ENCODE measurements at places on chromosomes 1 and 21.

DNA sequence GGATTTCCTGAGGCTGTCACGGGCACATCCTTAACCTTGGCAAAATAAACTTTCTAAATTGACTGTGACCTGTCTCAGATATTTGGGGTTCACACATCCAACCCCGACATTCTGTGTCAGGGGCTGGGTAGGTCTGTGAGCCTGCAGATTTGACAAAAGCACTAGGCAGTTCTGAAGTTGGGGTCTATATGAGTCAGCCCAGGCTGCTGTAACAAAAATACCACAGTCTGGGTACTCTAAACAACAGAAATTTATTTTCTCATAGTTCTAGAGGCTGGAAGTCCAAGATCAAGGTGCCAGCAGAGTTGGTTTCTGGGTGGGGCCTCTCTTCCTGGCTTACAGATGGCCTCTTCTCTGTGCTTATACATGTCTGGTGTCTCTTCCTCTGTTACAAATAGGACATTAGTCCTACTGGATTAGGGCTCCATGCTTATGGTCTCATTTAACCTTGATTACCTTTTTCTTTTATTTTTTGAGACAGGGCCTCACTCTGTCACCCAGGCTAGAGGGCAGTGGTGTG, 3.0 kb upstream of the CPLANE2 start:
- DNase-seq, result no peak

- DNase-seq, result peak; percentile 43
Measured at GRCh38 chr1:231949277-231950091, 322.9 kb downstream of the DISC1 start.

DNA sequence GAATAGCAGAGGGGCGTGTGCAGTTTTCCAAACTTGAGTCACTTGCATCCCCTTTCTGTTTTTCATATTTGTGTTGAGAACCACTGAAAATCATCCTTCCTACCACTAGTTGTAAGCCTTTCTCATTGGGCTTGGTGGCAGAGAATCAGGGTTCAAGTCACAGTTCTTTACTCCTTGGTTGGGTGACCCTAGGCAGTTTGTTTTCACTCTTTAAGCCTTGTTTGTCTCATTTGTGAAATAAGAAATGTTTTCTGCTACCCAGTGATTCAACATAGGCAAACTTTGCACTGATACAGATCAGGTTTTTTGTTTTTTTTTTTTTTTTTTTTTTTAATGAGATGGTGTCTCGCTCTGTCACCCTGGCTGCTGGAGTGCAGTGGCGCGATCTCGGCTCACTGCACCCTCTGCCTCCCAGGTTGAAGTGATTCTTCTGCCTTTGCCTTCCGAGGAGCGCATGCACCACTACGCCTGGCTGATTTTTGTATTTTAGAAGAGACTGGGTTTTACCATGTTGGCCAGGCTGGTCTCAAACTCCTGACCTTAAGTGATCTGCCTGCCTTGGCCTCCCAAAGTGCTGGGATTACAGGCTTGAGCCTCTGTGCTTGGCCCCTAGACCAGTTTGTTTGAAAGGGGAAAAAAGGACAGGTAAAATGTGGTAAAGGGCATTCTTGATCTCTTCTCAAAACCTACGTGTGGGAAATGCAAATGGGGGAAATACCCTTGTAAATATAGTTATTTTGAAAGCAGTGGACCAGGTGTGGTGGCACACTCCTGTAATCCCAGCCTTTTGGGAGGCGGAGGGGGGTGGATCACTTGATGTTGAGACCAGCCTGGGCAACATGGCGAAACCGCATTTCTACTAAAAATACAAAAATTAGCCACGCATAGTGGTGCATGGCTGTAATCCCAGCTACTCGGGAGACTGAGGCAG, 3.2 kb downstream of the CLIC4 start:
- no peak for DNase-seq

- DNase-seq, result no peak
Measured at GRCh38 chr1:232995189-232995588, 44.8 kb downstream of the NTPCR start.

- DNase-seq, result no peak
Measured at GRCh38 chr1:145994391-145995120, 1.8 kb downstream of the TXNIP start.

GRCh38 chr1:244603498-244603897, 49.4 kb upstream of the DESI2 start:
- DNase-seq, result no peak

GRCh38 chr1:4380564-4381168, 273.7 kb upstream of the AJAP1 start:
- no peak for DNase-seq

GRCh38 chr1:150429805-150430204, 57.4 kb upstream of the TARS2 start:
- DNase-seq, result no peak

- DNase-seq, result no peak
Measured at GRCh38 chr1:118395430-118395991, 210.5 kb upstream of the SPAG17 start.

GRCh38 chr1:211715971-211716370, 40.5 kb upstream of the NEK2 start:
- DNase-seq, result no peak

GRCh38 chr1:192284927-192285326, 31.9 kb upstream of the RGS21 start:
- DNase-seq, result no peak

- no peak for DNase-seq
Measured at GRCh38 chr1:42552636-42553035, 89.5 kb downstream of the CCDC30 start.

- no peak for DNase-seq
Measured at GRCh38 chr1:154663471-154664060, 55.6 kb upstream of the ADAR start.

GRCh38 chr1:170567214-170567613, 35.2 kb downstream of the GORAB start:
- no peak for DNase-seq

DNA sequence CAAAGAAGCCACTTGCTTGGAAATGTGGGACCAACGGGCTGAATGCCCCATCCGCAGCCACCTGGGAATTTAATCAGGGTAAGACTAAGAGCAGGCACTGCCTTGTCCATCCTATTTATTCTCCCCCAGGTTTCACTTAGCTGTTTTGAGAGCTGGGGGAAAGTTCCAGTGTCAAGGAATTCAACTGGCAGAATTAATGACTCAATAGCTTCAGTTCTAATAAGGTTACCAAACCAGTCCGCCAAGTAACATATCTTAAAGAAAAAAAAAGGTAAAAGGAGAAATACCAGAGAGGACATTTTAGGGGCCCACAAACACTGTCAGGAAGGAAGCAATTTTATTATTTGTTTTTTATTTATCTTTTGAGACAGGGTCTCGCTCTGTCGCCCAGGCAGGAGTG, 157.6 kb upstream of the SOD1 start:
- no peak for DNase-seq

DNA sequence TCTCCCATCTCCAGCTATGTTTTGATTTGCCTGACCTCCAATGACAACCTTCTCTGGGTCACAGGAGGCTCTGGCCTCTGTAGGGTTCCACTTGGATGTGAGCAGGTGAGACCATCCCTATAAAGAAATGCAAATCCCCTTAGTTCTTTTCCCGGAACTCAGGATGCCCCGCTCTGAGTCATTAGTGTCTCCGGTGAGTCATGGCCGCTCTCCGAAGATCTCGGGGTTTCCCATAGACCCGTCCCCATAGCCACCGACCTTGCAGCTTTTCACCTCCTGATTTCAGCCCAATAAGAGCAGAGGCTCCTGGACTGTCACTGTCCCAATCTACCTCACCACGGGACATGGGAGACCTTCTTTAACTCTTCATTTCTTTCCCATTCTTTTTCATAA, 98.2 kb downstream of the PGBD5 start:
- no peak for DNase-seq

- peak; percentile 29 for DNase-seq
Measured at GRCh38 chr1:13584876-13585611, 1.4 kb downstream of the PDPN start.

- no peak for DNase-seq
Measured at GRCh38 chr1:157043685-157044084, 1.9 kb downstream of the ARHGEF11 start.

- DNase-seq, result no peak
Measured at GRCh38 chr21:35857095-35857494, 203.2 kb downstream of the SETD4 start.

GRCh38 chr1:12100071-12100470, 37.0 kb downstream of the TNFRSF8 start:
- DNase-seq, result no peak

GRCh38 chr1:30868833-30869435, 39.6 kb downstream of the SDC3 start:
- DNase-seq, result no peak

DNA sequence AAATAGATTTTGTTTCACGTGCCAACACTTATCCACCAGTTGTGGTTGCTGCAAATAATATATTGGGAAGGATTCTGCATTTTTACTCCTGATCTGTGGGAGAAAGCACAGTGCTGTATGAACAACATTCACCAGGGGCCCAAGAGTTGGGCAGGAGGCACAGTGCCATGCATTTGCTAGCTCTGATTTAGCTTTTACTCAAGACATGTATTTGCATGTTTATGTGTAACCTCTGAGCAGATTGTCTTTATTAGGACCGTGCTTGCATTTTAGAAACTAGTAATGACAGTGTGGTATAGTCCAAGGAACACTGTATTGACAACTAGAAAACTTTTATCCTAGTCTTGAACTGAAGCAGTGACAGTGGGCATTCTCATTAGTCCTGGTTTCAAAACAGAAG, 133.9 kb upstream of the B3GALT2 start:
- no peak for DNase-seq

- DNase-seq, result peak; percentile 6
Measured at GRCh38 chr1:58780836-58781452, 2.9 kb downstream of the JUN start.

DNA sequence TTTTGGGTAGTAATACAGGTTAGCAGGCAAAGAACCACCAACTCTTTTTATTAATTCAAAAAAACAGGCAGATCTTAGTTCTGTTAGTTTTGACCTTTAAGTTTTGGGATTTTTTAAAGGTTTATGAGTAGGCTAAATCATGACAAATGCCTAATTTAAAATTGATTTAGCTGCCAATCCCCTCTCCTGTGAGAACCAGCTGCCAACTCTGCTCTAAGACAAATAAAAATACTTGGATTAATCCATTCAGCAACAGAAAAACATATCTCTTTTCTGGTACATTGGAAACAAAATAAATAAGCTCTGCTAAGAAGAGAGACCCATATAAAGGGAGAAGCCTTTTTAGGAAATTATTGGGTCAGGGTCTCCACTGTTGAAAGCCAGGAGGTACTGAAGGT, 160.8 kb downstream of the NTMT2 start:
- no peak for DNase-seq

DNA sequence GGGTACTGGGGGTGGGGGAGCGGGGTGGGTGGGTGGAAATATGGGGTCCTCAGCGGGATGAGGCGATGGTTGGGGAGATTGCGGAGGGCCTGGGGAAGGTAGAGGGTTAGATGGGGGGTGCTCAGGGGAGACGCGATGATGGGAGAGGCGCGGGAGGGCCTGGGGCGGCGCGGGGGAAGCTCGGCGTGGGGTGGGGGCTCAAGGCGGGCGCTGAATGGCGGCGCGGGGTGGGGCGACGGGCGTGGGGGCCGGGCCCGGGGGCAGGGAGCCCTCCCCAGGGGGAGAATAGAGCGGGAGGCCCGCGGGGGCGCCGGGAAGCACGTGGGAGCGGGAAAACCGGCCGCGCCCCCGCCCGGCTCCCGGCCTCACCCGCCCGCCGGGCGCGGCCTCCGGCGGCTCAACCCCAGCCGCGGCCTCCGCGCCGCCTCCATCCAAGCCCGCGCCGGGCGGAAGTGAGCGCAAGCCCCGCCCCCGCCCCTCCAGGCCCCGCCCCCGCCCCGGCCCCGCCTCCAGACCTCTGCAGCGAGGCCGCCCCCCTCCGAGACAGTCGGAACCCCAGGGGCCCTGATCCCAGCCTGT, at the start of gene FAAP20:
Gene FAAP20 (minus strand): TSS at position 454 of the 579 bp plus-strand sequence. CDS start 23 bp downstream, at position 431.
- no peak for DNase-seq

GRCh38 chr1:215132156-215132555, 49.6 kb downstream of the KCNK2 start:
- no peak for DNase-seq

GRCh38 chr1:202010180-202011015, at the start of gene ELF3:
TSS of gene ELF3 (plus strand) at chr1:202010587. CDS start at chr1:202011137, 550 bp downstream.
- no peak for DNase-seq

DNA sequence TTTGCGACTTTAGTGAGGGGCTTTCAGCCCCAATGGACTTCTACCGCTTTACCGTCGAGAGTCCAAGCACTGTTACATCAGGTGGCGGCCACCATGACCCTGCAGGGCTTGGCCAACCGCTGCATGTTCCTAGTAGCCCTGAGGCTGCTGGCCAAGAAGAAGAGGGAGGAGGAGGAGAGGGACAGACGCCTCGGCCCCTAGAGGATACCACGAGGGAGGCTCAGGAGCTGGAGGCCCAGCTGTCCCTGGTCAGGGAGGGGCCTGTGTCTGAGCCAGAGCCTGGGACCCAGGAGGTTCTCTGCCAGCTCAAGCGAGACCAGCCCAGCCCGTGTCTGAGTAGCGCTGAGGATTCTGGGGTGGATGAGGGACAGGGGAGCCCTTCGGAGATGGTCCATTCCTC, 8.6 kb upstream of the SLC25A34 start:
- no peak for DNase-seq

DNA sequence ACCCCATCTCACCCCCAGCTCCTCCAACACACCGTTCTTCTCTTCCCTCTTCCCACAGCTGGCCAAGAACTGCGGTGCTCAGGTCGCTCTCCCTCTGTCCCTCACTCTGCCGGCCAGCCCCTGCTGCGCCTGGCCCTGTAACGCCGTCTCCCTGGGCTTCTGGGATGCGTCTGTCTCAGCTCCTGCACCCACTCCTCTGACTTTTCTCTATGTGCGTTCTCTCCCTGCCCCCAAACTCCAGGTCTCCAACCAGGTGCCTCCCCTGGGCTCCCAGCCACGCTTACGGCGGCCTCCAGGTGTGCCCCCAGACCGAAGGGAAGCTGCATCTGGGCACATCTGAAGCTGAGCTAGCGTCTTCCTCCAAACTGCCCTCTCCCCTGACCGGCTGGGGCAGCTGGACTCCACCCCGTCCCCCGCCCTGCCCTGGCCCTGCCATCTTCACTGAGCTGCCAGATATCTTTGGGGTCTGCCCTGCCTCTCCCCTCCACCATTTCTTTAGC, 2.6 kb downstream of the KRTAP10-12 start:
- no peak for DNase-seq

GRCh38 chr21:36513430-36513829, 33.5 kb upstream of the CLDN14 start:
- no peak for DNase-seq

- DNase-seq, result no peak
Measured at GRCh38 chr1:22579541-22580155, 16.4 kb downstream of the EPHA8 start.

GRCh38 chr1:58457023-58457635, 89.4 kb downstream of the OMA1 start:
- DNase-seq, result no peak

DNA sequence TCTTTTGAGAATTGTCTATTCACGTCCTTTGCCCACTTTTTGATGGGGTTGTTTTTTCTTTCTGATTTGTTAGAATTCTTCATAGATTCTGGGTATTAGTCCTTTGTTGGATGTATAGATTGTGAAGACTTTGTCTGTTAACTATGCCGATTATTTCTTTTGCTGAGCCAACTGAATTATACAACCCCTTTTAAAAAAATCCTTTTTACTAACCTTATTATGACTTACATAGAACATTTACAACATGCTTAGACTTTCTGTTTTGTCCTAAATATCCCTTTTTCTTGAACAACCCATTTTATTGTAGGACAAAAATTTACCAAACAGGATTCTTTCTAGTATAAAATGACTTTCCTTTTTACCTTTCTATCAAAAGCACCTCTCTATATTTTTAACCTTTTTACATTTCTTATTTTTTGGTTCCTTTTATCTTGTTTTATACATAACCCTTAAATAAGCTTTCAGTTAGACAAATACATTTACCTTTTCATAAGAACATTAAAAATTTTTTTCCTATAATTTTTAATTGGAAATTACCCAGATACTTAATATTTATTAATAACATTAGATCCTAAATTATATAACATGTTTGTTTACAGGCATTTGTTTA, 70.4 kb upstream of the TTLL7 start:
- no peak for DNase-seq

All from putamen (tissue), 1 donor.